ENCODE measurements at places on chromosomes 16 and 17.
A peak's percentile ranks its signal among the peaks of the same experiment; 100 is the strongest.

DNA sequence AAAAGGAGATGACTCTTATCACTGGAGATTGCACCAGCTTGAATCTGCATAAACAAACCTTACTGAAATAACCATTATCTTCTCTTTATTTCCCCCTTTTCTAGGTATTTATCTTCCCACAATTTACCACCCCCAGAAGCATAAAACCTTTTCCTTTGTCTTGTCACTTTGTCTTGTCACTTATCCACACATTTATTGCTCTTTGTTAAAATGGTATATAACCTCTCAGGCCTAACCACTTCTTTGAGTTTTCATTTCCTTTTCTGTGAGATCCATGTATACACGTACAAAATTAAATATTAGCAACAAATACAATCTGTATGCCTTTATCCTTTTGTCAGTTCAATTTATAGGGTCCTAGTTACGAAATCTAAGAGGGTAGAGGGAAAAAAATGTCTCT is 122.9 kb downstream of the CACNG3 start:
- DNase-seq, result no peak

- DNase-seq, result no peak
These were observed 50.6 kb downstream of the RNF112 start for GRCh38 chr17:19461681-19462080.

- DNase-seq, result no peak
These were observed 11.2 kb downstream of the CSNK1D start for GRCh38 chr17:82262344-82262743.

DNA sequence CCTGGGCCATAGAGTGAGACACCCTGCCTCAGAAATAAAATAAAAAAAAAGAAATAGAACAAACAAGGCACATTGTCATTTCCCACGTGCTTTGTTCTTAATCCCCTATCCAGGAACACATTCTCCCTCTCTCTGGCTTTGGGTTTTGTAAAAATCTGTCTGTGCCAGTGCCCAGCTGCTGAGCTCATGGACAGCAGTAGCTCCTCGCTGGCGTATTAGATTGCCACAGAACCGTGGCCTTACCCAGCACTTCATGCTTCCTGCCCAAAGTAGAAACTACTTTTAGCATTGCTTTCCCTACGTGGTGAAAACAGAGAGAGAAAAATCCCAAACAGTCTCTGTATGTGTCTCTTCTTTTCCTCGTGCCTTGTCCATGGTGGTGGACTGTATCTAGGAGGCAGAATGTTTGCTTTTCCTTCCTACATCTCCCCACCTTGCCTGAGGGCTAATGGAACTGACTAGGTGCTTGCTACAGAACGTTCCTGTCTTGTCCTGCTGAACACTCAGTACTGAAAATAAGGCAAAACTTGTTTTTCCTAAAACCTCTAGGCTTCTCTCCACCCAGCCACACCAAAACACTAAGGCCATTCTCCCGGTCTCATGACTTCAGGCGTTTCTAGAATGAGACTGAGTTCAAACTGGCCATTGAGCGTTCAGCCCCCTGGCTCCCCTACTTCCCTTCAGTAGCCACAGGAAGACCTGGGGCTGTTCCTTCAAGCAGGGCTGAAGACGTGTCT is 26.1 kb downstream of the MNT start:
- no peak for DNase-seq

- DNase-seq, result no peak
These were observed 124.8 kb upstream of the RBL2 start for GRCh38 chr16:53309457-53309856.

DNA sequence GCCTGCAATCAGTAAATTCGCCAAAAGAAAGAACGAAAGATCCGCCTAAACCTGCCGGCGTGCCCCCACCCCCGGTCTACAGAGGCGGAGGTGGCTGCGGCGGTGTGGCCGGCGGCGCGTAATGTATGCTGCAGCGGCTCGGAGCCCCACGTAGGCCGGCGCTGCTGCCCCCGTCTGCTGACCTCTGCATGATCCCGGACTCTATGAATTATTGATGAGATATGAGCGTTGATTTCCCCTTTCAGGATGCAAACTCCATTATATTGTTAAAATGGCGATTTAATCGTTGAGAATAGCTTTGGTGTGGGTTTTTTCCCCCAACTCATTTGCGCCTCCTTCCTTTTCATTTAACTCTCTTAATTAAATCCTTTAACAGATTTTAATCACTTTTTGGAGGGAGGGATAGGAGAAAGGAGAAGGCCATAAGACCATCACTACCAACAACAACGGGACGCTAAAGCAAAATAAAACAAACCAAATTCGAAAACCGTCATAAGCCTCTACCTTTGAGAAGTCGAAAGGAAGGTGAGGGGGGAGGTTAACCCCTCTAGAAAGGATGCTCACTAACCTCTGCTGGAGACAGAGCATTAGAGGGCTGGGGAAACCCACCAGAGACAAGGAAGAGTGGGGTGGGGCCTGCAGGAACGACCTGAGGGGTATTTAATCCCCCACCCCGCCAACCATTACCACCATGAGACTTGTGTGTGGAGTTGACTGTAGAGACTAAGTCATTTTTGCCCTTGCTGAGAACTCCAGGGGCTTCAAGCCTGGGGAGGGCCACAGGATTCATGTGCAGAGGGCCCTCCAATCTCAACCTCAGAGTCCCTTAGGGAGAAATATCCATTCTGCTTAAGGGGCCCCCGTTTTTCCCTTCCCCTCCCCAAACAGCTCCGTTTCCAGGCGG is 3.4 kb downstream of the HOXB3 start:
- DNase-seq, result peak; percentile 25

DNA sequence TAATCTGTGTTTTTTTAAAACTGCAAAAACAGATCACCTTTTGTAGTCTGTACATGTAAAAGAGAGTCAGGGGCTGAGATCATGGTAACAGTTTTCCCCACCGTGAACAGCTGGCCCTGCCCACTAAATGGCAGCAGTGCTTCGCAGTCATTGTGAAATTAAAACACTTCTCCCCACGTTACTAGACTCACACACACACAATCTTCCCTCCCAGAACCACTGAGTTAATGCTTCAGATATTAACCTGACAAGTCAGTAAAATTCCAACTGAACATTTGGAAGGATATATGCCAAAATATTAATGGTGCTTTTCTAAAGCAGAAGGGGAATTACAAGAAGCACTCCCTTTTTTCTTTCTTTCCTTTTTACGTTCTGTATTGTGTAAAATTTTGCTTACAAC is 1.2 kb upstream of the CD300LG start:
- no peak for DNase-seq

GRCh38 chr16:64880994-64881393 is 240.9 kb downstream of the CDH11 start:
- DNase-seq, result no peak

- no peak for DNase-seq
These were observed 8.0 kb upstream of the AKAP1 start for GRCh38 chr17:57077000-57077399.

Measured in activated CD4-positive, alpha-beta T cell treated with anti-CD3 and anti-CD28 coated beads, Interleukin-2, Interleukin-6, amounts not matched to agents 100 ng/mL and 50 ng/mL, durations not matched to agents 16 hours and 8 hours (primary cell).